ENCODE measurements at places on chromosomes 6 and 20. TPM values are rescaled to one million over a fixed set of nuclear protein-coding genes. Genes with fewer than 3 reads are reported as not detected.

DNA sequence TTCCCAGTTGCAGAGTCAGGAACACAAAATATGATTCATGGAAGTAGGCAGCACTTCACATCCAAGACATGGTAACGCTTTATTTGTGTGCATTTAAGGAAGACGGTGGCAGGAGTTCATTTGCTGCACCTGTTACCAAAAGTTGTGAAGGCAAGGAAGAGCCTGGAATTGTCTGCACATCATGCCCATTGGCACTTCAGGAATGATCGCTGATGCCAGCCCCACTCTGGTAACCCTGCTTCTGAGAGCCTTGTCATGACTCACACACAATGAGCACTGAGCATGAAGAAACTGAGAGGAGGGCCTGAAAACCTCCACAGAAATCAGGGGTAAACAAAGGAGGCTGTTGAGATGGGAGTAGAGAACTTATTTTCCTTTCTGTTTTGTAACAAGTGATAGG, 181.1 kb downstream of the RPS12 start:
- no peak for DNase-seq

Gene RHAG
- polyA plus RNA-seq = 0.80 TPM

- DNase-seq = no peak
Observed at GRCh38 chr20:46505506-46505905, 7.9 kb downstream of the ZNF334 start.

DNA sequence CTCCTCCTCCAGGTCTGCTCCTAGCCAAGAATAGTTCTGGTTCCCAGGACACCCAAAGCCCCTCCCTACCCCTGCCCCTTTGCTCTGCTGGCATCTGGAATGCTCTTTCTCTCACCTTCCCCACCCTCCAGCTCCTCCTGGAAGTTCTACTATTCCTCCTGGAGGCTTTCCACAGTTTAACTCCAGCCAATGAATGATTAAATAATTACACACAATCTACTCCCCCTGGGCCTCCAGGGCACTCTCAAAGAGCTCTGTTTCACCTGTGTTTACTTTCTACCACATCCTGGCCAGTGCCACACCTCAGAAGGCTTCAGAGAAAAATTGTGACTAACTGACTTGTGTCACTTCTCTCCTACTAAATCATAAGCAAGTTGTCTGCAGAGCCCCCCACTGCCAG, 36.2 kb downstream of the GCM1 start:
- DNase-seq = peak; percentile 10

Data from left renal pelvis (tissue), 4 donors.